Stimulated activated CD4-positive, alpha-beta T cell treated with anti-CD3 and anti-CD28 coated beads, Interleukin-15, amount 100 ng/mL, for 48 hours (primary cell): ENCODE measurements at places on chromosomes 1 and 21.

- DNase-seq = no peak
Observed at GRCh38 chr1:159005676-159006075, 4.0 kb upstream of the IFI16 start.

DNA sequence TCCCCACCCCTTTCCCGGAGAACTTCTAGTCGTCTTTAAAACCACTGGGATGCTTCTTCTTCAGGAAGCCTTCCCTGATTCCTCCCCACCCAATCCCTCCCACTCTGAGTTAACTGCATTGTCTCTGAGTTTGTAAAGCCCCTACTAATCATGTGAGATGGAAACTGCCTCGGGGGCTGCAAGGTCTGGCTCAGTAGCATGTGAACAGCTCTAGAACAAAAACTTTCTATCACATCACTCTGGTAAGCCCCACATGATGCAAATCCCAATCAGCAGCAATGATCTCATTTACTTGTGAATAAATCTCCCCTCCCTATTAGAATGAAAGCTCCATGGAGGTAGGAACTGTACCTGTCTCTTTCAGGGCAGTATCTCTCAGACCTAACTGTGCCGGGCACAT is 141.0 kb upstream of the JUN start:
- DNase-seq = no peak

- no peak for DNase-seq
Observed at GRCh38 chr1:198657550-198658064, 18.8 kb downstream of the PTPRC start.

GRCh38 chr1:47228644-47229030 is 3.4 kb downstream of the TAL1 start:
- no peak for DNase-seq

- no peak for DNase-seq
Observed at GRCh38 chr1:222530852-222531251, 17.1 kb downstream of the HHIPL2 start.

DNA sequence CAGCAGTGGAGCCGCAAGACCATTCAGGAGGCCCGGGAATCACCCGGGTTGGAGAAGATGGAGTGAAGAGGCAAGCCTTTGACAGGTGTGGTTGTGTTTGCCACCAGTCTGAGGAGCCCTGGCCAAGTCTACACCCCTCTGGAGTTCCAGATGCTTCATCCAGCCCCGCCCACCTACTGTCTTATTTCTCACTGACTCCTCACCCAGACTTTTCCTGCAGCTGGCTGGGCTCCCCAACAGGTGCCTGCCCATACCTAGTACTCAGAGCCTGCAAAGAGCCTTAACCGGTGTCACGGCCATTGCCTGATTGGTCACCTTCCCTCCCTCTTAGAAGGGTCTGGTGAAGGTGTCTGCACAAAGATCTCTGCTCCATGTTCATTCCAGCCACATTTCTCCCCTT is 16.0 kb downstream of the SLC9A1 start:
- DNase-seq = no peak

- no peak for DNase-seq
Observed at GRCh38 chr1:185790194-185790735, 56.1 kb downstream of the HMCN1 start.

- DNase-seq = no peak
Observed at GRCh38 chr1:239363930-239364329, 22.4 kb upstream of the CHRM3 start.

- DNase-seq = no peak
Observed at GRCh38 chr1:66945316-66945715, 20.5 kb downstream of the MIER1 start.
